ENCODE measurements at places on chromosomes 11 and 22.

GRCh38 chr11:64885367-64886286 is 7.2 kb upstream of the EHD1 start:
- no peaks in the 10 kb centered on the region for H3K27me3 ChIP-seq
- no peak overlapping the region for H3K4me3 ChIP-seq
- H3K4me1 ChIP-seq, result no peaks in the 10 kb centered on the region
- no peaks in the 10 kb centered on the region for H3K36me3 ChIP-seq

DNA sequence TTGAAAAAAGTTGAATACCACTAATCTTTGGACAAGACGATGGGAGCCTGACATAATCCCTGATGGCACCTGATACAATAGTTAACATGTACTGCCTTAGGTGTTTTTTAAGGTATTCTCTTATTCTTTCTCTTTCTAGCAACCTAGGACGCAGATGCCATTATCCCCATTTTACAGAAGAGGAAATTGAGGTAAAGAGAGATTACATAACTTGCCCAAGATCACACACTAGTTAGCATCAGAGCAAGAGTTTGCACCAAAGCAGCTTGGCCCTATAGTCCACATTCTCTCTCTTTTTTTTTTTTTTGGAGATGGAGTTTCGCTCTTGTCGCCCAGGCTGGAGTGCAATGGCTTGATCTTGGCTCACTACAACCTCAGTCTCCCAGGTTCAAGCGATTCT is 35.7 kb upstream of the RBFOX2 start:
- peaks cover 4% of the 10 kb centered on the region for H3K27me3 ChIP-seq
- no peak for DNase-seq
- no peak overlapping the region for H3K4me3 ChIP-seq

GRCh38 chr11:62621027-62621566 is 689 bp downstream of the B3GAT3 start:
- no peaks in the 10 kb centered on the region for H3K4me1 ChIP-seq
- H3K27me3 ChIP-seq, result no peaks in the 10 kb centered on the region

- DNase-seq, result no peak
- no peak overlapping the region for H3K4me3 ChIP-seq
These were observed 23.5 kb upstream of the L3MBTL2 start for GRCh38 chr22:41181349-41182241.

- H3K36me3 ChIP-seq, result no peaks in the 10 kb centered on the region
- no peaks in the 10 kb centered on the region for H3K4me1 ChIP-seq
- H3K27me3 ChIP-seq, result no peaks in the 10 kb centered on the region
- H3K27ac ChIP-seq, result no peak overlapping the region
- H3K4me3 ChIP-seq, result no peak overlapping the region
These were observed 9.5 kb upstream of the CATSPER1 start for GRCh38 chr11:66035653-66036333.

GRCh38 chr22:39130892-39131855 is 21.3 kb downstream of the CBX7 start:
- H3K27ac ChIP-seq, result no peak overlapping the region
- no peaks in the 10 kb centered on the region for H3K36me3 ChIP-seq

Data from H1 (cell line).